ENCODE measurements at places on chromosomes 5 and 9. TPM values are rescaled to one million over a fixed set of nuclear protein-coding genes. Genes with fewer than 3 reads are reported as not detected.

GRCh38 chr5:139566611-139567010 is 5.5 kb downstream of the UBE2D2 start:
- no peak for DNase-seq

DNA sequence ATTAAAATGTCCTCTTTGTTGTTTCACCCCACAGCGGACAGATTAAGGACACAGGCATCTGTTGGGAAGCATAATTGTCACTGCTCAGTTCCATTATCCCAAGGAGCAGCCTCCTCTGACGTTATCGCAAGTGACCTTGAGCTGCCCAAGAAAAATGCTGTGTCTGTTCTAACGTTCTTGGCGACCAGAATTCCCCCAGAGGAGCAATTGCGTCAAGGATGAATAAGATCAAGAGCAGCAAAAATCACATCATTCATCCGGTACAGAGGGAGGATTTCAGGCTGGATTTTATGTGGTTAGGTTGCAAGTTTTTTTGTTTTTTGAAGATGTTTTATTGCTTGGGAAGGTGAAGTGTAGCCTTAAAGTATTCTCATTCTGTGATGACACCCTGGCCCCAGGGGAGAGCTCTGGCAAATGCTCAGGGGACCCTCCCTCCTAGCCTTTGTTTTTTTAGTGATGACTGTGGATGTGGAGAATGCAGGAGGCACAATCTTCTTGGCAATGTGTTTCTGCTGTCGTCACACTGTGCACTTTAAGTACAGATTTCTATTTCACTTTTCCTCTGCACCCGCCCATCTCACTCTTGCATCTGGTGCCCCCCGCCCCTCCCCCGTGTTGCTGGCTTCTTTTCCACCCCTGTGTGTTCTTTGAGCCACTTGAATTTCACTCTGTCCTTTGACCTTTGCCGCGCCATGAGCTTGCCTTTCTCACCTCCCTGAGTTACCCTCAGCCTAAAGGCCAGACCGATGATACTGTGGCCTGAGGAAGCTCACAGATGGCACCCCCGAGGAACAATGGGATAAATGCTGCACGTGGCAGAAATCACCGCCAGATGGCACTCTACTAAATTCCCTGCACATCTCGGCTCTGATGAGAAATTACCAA is 308.5 kb downstream of the RAB3C start:
- peak; percentile 86 for DNase-seq

GRCh38 chr9:100803956-100804355 is 224.6 kb upstream of the PLPPR1 start:
- DNase-seq, result no peak

- DNase-seq, result no peak
These were observed 276.3 kb downstream of the EPB41L4A start for GRCh38 chr5:112142769-112143270.

GRCh38 chr9:101027236-101027635 is 1.3 kb upstream of the PLPPR1 start:
- DNase-seq, result no peak

GRCh38 chr5:158406884-158407823 is 548.2 kb upstream of the CLINT1 start:
- DNase-seq, result no peak

- no peak for DNase-seq
These were observed 222.2 kb downstream of the LURAP1L start for GRCh38 chr9:12997009-12997408.

DNA sequence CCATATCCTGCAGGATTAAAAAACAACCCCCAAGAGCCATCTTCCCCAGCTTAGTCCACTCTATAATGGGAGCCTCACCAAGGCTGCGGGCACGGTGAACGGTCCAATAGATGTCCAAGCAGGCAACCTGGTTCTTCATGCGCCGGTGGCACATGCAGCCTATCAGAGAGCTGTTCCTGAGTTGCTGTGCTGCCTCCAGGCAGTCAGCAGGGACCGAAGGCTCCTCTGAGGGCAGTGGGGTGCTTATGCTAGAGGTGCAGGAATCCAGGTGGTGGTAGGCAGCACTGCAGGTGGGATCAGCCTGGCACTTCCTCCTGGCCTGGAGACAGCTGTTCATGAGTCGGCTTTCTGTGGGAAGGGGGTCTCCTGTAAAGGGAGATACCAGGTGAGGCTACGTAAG is 10.2 kb downstream of the GFRA3 start:
- DNase-seq, result no peak

DNA sequence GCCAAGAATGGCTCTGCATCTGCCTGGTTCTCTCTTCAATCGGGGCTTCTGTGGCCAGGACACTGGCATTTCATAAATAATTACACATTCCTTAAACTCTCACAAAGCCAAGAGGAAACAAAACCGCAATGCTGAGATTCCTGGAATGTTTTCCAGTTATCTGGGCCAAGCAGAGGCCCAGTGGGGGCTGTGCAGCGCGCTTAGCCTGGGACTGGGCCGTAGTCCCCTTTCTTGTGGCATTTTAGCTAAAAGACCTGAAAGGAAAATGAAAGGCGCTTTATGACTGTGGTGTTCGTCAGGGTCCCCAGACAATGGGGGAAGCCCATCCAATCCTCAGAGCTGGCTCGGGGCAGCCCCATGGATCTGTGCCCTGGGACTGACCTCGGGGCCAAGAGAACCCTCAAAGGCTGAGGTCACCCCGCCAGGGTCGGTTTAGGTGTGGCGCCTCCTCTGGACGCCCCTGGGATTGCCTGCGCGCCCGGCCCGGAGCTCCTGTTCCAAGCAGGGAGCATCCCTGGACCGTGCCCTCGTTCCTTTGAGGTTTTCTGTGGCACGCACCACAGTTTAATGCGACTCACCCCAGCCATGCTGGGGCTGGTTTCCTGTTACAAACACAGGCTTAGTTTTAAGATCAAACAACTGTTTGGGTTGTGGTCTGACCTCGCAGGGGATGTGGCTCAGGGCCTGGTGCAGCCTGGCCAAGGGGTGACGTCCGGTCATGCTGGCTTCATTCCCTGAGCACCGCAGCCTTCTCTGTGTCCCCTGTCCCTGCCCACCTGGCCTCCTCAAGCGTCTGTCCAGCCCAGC is 51.5 kb upstream of the NKD2 start:
- DNase-seq, result peak; percentile 73

DNA sequence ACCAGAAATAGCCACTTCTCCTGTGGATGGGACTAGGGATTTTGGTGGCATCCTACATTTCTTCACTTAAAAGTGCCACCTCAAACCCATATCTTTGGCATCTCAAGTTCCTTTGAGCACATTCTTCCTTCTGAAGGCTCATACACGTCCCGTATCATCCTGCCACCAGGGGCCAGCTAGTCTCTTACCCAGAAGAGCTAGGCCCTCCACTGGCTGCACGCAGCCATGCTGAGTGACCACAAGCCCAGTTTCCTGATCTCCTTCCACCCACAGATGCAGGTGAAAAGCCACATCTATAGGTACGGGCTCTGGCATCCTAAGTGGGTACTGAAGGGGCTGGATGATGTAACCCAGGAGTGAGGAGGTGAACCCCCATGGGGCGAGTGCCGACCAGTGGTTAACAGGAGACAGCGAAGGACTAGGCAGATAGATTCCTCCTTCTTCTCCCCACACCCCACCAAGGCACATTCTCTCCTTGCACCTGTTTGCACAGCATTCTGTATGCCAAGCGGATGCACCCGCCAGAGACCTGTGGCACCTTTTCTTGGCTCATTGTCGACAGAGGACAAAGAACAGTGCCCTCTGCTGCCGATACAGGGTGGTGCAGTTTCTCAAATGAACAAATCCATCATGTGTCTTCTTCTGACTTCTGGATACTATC is 14.4 kb upstream of the SCGB3A1 start:
- peak; percentile 67 for DNase-seq

The CRB2 gene
- total RNA-seq, result 0.14 TPM

The LYSMD3 gene
- total RNA-seq, result 26.3 TPM

The DBH gene
- total RNA-seq, result not detected

The SCAI gene
- total RNA-seq, result 5.5 TPM

The EFNA5 gene
- 19.9 TPM for total RNA-seq

The IRGM gene
- not detected for total RNA-seq

The VAV2 gene
- 7.4 TPM for total RNA-seq

The NPDC1 gene
- total RNA-seq, result 71.5 TPM
